ENCODE measurements at places on chromosomes 11 and 22. TPM values are rescaled to one million over a fixed set of nuclear protein-coding genes. Genes with fewer than 3 reads are reported as not detected.

GRCh38 chr11:26620282-26621045 is 48.4 kb upstream of the MUC15 start:
- no peak overlapping the region for H3K27ac ChIP-seq
- no peak overlapping the region for H3K4me3 ChIP-seq
- no peaks in the 10 kb centered on the region for H3K36me3 ChIP-seq
- H3K27me3 ChIP-seq, result no peaks in the 10 kb centered on the region

DNA sequence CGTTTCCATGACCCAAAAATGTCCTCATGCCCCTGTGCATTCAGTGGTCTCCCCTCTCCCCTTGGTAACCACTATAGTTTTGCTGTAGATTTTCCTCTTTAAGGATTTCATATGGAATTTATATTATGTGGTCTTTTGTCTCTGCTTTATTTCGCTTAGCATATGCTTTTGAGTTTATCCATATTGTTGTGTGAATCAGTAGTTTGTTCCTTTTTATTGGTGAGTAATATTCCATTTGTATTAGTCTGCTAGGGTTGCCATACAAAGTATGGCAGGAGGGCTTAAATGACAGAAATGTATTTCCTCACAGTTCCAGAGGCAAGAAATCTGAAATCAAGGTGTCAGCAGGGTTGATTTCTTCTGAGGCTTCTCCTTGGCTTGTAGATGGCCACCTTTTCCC is 3.5 kb downstream of the ZNF74 start:
- no peak overlapping the region for H3K27ac ChIP-seq
- H3K4me3 ChIP-seq, result no peak overlapping the region
- H3K27me3 ChIP-seq, result no peaks in the 10 kb centered on the region
- H3K36me3 ChIP-seq, result no peaks in the 10 kb centered on the region

DEPDC7 gene
- polyA plus RNA-seq, result 0.07 TPM

DNA sequence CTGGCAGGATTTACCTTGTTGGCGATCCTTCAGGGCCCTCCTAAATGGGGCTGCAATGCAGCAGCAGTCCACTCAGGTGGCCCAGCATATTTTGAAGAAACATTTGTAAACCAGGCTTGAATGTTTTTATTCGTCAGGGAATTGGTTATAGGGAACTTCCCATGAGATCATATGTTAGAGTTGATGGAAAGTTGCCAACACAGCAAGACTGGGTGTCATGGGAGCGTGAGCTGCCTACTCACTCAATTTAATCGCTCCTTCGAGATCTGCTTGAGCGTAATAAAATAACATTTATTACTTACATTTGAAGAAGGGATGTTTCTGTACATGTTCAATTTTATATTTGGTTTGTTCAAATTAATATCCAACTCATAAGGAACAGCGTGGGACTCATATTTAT is 19.4 kb downstream of the OR2AT4 start:
- no peaks in the 10 kb centered on the region for H3K27me3 ChIP-seq
- H3K36me3 ChIP-seq, result no peaks in the 10 kb centered on the region
- no peak for DNase-seq
- no peaks in the 10 kb centered on the region for H3K4me1 ChIP-seq

DNA sequence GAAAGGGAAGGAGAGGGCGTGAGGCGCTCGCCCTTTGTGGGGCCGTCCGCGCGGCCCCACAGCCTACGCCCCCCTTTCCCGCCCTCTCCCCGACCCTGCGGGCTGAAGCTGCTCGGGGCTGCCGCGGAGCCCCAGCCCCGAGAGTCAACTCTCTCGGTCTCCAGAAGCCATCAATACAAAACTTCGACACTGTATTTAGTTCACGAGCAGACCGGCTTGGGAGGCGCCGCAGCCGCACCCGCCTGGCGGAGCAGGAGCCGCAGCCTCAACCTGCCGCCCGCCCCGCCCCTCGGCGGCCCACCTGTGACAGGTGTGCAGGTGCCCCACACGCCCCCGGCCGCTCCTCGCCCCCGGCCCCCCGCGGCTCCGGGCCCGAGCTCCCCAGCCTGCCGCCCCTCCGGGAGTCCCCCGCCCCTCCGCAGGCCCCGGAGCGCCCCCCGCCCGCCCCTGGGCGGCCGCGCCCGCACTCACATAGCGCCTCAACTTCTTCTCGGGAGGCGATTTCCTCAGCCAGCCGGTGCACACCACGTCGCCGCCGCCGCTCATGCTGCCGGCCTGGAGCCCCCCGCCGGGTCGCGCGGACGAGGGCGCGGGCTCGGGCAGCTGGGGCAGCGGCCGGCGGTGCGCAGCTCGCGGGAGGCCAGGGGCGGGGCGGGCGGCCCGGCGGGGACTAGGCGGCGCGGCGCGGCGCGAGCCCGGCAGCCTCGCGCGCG is at the start of gene GAB2:
Gene GAB2 (minus strand): TSS at position 646 of the 713 bp plus-strand sequence. CDS start 100 bp downstream, at position 546.
- no peaks in the 10 kb centered on the region for H3K27me3 ChIP-seq
- DNase-seq, result no peak
- H3K36me3 ChIP-seq, result no peaks in the 10 kb centered on the region
- H3K4me3 ChIP-seq, result peak within 1 kb of the TSS; percentile 74
- peaks cover 22% of the 10 kb centered on the region for H3K4me1 ChIP-seq

NELL1 gene
- polyA plus RNA-seq, result not detected

GRCh38 chr11:61918251-61918937 is 1.0 kb upstream of the RAB3IL1 start:
- H3K36me3 ChIP-seq, result no peaks in the 10 kb centered on the region
- H3K27me3 ChIP-seq, result peaks cover 6% of the 10 kb centered on the region
- no peaks in the 10 kb centered on the region for H3K4me1 ChIP-seq
- DNase-seq, result no peak

GRCh38 chr11:8913961-8914660 is 3.1 kb downstream of the AKIP1 start:
- no peaks in the 10 kb centered on the region for H3K27me3 ChIP-seq
- H3K27ac ChIP-seq, result peak overlapping the region; percentile 43
- no peaks in the 10 kb centered on the region for H3K36me3 ChIP-seq

DNA sequence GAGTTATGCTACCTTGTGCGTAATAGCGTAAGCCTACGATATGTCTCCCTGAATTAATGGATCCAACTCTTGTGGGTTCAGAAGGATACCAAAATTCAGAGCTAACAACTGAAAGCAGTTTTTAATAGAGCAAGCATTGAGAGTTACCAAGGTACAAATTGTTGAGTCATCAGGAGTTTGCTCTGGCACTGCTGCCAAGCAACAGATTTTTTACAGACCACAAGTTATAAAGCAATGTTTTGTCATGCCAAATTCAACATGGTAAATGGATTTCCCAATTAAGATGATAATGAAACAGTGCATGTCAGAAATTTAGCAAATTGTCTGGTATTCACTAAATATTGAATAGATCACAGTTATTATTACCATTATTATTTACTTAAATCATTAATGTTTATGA is 295.6 kb downstream of the NELL1 start:
- no peak overlapping the region for H3K27ac ChIP-seq
- no peaks in the 10 kb centered on the region for H3K36me3 ChIP-seq
- H3K4me3 ChIP-seq, result no peak overlapping the region
- no peak for DNase-seq
- H3K27me3 ChIP-seq, result no peaks in the 10 kb centered on the region

DNA sequence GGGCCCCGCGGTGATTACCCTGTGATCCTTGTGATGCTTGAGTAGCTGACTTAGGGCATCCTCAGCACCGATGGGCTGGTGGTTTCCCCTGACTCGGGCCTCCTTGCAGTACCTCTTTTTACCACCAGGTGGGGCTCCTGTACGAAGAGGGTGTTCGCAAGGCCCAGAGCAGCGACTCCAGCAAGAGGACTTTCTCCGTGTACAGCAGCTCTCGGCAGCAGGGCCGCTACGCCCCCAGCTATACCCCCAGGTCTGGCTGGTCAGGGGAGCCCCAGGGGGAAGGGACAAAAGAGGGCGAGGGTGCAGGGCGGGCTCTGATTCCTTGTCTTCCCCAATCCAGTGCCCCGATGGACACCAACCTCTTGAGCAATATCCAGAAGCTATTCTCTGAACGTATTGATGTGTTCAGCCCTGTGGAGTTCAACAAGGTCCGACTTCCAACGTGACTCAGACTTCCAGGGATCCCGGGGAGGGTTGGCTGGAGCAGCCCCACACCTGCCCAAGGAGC is 1.3 kb upstream of the TM7SF2 start:
- peaks cover 15% of the 10 kb centered on the region for H3K4me1 ChIP-seq
- no peak for DNase-seq
- H3K27me3 ChIP-seq, result no peaks in the 10 kb centered on the region
- H3K36me3 ChIP-seq, result peaks cover 16% of the 10 kb centered on the region

NXPE2 gene
- polyA plus RNA-seq, result not detected

- no peaks in the 10 kb centered on the region for H3K4me1 ChIP-seq
- DNase-seq, result no peak
- peaks cover 23% of the 10 kb centered on the region for H3K36me3 ChIP-seq
- no peak overlapping the region for H3K27ac ChIP-seq
- H3K4me3 ChIP-seq, result no peak overlapping the region
- H3K27me3 ChIP-seq, result no peaks in the 10 kb centered on the region
These were observed 57.7 kb downstream of the CABIN1 start for GRCh38 chr22:24068717-24069297.

GRCh38 chr11:65381716-65382032 is 772 bp downstream of the SLC25A45 start:
- no peaks in the 10 kb centered on the region for H3K27me3 ChIP-seq
- H3K4me3 ChIP-seq, result peak overlapping the region; percentile 90
- H3K4me1 ChIP-seq, result peaks cover 58% of the 10 kb centered on the region

DNA sequence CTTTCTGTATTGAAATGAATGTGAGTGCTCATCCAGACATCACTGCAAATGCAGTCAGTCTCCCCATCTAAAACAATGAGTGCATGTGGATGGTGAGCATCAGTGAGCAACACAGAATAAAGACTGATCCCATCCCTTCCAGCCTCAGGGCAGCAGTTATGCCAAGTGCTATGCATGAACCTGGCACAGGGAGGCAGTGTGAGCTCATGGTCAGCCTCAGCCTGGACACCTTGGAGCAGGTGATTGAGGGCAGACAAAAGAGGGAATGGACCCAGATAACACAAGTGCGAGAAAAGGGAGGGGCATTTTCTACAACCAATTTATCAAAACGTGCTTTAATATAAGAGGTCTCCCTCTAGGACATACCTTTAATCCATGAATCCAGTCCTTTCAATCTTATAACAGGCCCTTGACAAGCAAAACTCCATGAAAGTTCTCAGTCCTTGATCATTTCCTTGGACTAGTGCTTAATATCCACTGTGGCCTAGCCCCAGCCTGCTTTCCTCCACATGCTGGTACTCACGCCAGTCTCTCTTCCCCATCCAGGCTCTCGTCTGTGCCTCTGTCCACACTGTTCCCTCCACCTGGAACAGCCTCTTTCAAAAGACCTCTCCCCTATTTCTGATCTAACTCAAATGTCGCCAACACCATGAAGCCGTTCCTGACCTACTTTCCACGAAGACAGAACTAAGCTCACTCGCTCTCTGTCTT is 50.5 kb upstream of the LRRC55 start:
- H3K36me3 ChIP-seq, result no peaks in the 10 kb centered on the region
- H3K4me1 ChIP-seq, result no peaks in the 10 kb centered on the region
- H3K27ac ChIP-seq, result no peak overlapping the region
- no peak overlapping the region for H3K4me3 ChIP-seq

SBF1 gene
- 9.4 TPM for polyA plus RNA-seq

- H3K27me3 ChIP-seq, result no peaks in the 10 kb centered on the region
- DNase-seq, result no peak
- H3K36me3 ChIP-seq, result no peaks in the 10 kb centered on the region
- H3K4me3 ChIP-seq, result peak within 1 kb of the TSS; percentile 75
- no peak within 1 kb of the TSS for H3K27ac ChIP-seq
These were observed at the start of gene PLAAT3 for GRCh38 chr11:63614136-63614671. TSS of gene PLAAT3 (minus strand) at chr11:63614433. CDS start at chr11:63614014, 419 bp downstream.

DNA sequence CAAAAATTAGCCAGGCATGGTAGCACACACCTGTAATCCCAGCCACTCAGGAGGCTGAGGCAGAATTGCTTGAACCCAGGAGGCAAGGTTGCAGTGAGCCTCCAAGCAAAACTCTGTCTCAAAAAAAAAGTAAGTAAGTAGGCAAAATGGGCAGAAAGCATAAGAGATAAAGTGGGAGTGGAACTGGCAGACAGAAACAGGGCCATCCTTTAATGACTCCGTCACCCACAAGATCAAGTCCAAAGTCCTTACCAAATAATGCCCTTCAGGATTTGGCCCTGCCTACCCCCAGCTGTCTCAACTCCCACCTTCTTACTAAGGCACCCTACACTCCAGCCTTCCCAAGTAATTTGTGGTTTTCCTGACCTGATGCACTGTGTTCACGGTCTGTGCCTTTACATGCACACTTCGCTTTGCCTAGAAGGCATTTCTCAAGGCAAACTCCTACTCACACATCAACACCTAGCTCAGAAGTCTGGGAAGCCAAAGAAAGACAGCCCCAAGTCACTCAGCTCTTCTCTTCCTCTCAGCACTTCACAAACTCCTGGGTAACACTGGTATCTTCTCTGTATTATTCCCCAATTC is 6.1 kb downstream of the MAPK1 start:
- no peak overlapping the region for H3K27ac ChIP-seq
- no peaks in the 10 kb centered on the region for H3K36me3 ChIP-seq
- no peak overlapping the region for H3K4me3 ChIP-seq
- H3K27me3 ChIP-seq, result no peaks in the 10 kb centered on the region
- DNase-seq, result no peak

DNA sequence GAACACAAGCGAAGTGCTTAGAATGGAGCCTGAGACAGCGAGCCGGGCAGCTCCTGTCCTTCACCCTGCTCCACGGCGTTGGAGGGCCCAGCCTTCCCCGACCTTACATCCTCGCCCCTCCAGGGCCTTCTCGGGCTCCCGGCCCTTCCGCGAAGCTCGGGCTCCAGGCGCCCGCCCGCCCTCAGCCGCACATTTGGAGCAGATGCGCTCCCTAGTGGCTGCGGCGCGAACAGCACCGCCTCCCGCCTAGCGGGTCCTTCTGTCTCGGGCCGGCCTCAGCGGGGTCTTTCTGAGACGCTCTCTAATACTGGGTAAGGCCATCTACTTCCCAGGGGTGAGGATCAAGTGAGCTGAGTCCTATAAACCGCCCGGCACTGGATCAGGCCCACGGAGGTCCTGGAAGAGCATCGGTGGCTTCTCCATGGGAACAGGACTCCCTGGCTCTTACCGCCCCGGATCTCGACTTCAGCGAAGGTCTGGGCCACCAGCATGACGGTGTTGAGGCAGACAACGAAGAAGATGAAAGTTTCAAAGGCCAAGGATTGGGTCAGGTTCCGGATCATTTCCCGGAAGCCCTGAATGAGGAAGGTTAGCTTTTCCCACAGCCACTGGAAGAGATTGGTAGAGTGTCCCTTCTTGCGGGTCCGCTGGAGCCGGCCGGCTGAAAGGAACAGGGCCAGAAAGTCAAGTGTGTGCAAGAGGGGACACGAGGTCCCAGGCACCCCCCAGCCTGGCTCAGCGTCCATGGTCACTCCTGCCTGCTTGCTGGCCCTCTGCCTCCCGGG is 3.7 kb downstream of the CATSPER1 start:
- no peak overlapping the region for H3K4me3 ChIP-seq
- H3K4me1 ChIP-seq, result no peaks in the 10 kb centered on the region
- no peak overlapping the region for H3K27ac ChIP-seq
- no peaks in the 10 kb centered on the region for H3K36me3 ChIP-seq

ALX4 gene
- not detected for polyA plus RNA-seq

- H3K4me3 ChIP-seq, result no peak within 1 kb of the TSS
- no peak within 1 kb of the TSS for H3K27ac ChIP-seq
- H3K4me1 ChIP-seq, result no peaks in the 10 kb centered on the region
- peaks cover 5% of the 10 kb centered on the region for H3K27me3 ChIP-seq
- H3K36me3 ChIP-seq, result no peaks in the 10 kb centered on the region
These were observed at the start of gene IGLL1 for GRCh38 chr22:23579870-23580575. TSS of gene IGLL1 (minus strand) at chr22:23580290. CDS start at chr22:23580190, 100 bp downstream.

Measured in GM12878 (cell line).